CD4-positive, alpha-beta T cell treated with Interleukin-12 subunit alpha and Interleukin-12 subunit beta, for 1 hour (primary cell): ENCODE measurements at places on chromosomes 16 and 17.

DNA sequence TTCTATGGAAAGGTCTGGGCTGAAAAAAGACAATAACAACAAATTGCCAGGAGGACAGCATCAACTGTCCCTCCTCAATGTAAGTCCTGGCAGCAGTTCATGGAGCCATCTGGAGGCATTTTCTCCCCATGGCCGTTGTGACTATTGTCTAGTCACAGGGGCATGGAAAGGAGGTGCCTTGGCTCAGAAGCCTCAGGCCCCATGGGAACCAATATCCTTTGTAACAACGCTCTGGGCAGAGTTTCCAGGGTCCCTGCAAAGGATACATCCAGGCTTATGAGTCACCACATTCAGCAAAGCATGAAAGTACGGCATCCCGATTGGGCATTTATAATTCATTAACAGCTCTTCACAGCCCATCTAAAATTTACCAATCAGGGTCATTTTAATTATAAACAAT is 85.2 kb downstream of the GLG1 start:
- no peak for DNase-seq

- no peak for DNase-seq
These were observed 52.8 kb downstream of the B9D1 start for GRCh38 chr17:19309701-19310100.

- DNase-seq: no peak
These were observed 45.4 kb downstream of the CREBBP start for GRCh38 chr16:3835089-3835602.

DNA sequence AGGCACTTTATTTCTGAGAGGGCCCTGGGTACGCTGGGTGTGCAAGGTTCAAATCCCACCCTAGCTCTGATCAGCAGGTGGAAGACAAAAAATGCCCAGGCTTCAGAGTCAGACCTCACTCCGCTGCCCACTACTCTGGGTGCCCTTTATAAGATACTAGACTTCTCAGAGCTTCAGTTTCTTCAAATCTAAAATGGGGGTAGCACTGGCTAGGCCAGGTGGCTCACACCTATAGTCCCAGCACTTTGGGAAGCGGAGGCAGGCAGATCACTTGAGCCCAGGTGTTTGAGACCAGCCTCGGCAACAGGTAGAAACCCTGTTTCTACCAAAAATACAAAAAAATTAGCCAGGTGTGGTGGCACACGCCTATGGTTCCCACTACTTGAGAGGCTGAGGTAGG is 1.7 kb downstream of the USB1 start:
- no peak for DNase-seq

- DNase-seq: no peak
These were observed 14.7 kb downstream of the TBX2 start for GRCh38 chr17:61414141-61414935.

DNA sequence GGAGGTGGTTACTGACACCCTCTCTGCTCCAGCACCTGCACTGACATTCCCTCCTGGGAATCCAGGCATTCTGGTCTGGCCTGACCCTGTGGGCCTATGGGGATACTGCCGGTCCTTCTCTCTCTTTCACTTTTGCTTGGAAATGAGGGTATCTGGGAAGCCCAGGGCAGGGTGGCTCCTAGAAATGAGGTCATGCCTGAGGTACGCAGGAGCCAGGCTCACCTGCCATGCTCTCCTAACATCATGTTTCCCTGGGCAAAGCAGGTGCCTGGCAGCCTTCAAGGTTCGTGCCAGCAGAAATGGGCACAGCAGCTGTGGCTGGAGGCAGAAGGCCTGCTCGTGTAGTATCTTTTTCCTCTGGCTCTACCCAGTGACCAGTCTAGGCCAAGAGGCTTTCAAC is 3.3 kb downstream of the ITGA3 start:
- no peak for DNase-seq

- no peak for DNase-seq
These were observed 5.9 kb upstream of the MYO15A start for GRCh38 chr17:18102640-18103039.

DNA sequence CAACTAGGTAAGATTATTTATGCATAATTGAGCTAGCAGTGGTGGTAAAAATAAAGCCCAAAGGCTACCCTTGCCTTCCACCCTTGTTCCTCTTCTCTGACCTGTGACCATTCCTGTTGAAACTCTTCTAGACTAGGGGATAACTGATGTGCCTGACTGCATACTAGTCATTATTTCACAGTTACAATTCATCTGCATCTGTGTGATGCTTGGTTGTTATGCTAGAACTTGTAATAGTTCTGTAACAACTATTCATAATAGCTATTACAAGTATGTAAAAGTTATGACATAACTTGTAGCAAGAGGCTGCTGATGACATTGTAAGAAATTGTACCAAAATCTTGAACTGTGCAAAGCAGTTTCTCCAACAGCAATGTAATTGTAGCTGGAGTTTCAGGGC is 2.4 kb upstream of the VAC14 start:
- DNase-seq: no peak

DNA sequence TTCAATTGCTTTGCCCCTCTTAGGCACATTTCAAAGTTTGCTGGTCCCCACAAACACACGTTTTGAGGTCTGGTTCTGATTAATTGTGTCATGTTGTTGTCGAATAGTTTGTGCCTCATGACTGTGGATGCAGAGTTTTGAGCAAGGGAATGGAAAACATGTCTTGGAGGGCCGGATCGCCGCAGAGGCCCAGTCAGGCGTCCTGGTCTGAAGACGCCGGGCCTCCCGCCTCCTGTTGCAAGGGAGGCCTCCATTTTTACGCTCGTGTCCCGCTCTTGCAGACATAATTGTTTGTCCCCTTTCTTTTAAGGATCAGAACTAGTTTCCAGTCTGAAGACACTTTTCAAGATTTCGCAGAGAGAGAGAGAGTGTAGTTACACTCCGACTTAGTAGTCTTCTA is 3.2 kb downstream of the NTN1 start:
- DNase-seq: no peak

DNA sequence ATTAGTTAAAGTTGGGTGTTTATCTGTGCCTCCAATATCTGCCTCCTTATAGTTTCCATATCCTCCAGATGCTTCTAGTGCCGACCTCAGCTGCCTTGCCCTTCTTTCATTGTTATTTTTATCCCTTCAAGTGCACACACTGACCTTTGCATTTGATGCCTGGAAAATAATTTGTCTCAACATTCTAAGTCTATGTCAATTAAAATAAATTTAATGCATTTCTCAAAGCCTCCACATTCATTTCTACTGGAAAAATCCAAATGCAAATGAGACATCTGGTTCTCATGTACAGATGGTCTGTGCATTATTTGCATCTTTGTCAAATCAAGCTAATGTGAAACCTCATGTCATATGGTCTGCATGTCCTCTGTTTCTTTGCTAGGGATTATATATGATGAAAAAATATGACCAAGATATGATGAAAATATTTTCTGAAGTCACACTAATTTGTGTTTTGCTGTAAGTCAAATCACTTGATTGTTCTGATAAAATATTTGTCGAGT is 61.4 kb downstream of the TMEM100 start:
- no peak for DNase-seq

GRCh38 chr16:65124212-65124548 is 2.3 kb upstream of the CDH11 start:
- no peak for DNase-seq

GRCh38 chr17:56845934-56846333 is 12.0 kb downstream of the DGKE start:
- DNase-seq: no peak

- DNase-seq: no peak
These were observed 10.4 kb downstream of the PRSS54 start for GRCh38 chr16:58284469-58284868.

- no peak for DNase-seq
These were observed 188.1 kb upstream of the ZNF469 start for GRCh38 chr16:88194397-88195268.

DNA sequence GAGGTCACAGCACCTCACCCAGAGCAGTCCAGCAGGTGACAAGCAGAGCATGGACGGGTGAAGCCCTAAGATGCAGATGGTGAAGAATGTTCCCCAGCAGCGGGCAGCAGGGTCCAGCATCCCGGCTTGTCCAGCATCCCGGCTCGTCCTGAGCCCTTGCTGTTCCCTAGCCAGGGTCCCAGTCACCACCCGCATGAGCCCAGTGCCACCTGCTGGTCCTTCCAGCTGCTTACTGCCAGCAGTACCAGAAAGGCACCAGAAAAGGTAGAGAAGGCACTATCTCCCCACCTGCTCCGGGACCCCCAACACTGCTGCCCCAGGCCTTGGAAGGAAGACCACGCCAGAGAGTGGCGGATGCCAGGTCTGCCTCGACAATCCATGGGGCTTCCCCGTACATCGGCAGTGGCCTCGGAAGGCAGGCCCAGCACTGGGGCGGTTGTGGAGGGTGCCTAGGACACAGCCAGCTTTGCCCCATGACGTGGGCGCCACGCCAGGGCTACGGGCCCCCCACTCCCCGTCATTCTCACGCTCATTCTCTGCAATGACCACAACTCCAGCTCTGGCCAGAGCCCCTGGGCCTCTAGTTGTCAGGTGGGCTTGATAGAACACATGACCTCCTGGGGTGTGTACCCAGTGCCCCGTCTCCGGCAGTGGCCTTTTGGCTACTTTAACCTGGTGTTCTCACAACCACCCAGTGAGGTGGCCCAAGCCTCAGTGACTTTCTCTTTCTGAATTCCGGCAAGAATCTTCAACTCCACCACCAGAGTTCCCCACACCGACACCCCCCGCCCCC is 1.4 kb downstream of the CENPX start:
- DNase-seq: peak; percentile 61

- no peak for DNase-seq
These were observed 577 bp downstream of the GSPT1 start for GRCh38 chr16:11915114-11915643.

- DNase-seq: no peak
These were observed 43.6 kb downstream of the TOM1L2 start for GRCh38 chr17:17928398-17929287.

DNA sequence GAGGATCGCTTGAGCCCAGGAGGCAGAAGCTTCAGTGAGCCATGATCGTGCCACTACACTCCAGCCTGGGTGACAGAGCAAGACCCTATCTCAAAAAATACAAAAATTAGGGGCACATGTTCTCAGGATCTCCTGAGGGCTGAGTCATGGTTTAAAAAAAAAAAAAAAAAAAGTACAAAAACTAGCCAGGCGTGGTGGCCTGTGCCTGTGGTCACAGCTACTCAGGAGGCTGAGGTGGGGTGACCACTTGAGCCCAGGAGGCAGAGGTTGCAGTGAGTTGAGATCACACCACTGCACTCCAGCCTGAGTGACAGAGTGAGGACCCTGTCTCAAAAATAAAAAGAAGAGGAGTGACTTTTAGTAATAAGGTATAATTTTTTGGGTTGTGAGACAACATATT is 16.9 kb downstream of the BLMH start:
- no peak for DNase-seq

GRCh38 chr17:14089179-14089578 is 19.9 kb downstream of the COX10 start:
- DNase-seq: no peak

GRCh38 chr16:28212532-28212873 is 738 bp upstream of the XPO6 start:
- DNase-seq: no peak

DNA sequence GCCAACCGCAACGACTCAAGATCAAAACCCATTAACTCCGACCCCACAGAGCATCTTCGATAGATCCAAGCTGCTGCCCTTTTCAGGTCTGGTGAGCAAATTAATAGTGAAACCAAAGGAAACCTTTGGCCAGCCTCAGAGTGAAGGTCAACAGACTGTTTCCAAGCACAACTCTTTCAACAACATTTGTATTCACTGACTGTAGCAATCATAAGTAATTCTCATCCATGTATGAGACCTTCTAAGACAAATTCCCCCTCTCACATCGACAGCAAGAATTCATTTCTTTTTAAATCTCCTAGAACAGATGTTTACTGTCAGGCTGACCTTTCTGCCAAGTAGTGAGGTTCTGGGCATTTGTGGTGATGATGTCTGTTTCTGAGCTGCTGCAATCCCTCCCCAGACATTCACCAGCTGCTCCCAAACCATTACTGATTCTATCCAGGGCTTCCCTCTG is 64.2 kb downstream of the SLC39A11 start:
- no peak for DNase-seq

DNA sequence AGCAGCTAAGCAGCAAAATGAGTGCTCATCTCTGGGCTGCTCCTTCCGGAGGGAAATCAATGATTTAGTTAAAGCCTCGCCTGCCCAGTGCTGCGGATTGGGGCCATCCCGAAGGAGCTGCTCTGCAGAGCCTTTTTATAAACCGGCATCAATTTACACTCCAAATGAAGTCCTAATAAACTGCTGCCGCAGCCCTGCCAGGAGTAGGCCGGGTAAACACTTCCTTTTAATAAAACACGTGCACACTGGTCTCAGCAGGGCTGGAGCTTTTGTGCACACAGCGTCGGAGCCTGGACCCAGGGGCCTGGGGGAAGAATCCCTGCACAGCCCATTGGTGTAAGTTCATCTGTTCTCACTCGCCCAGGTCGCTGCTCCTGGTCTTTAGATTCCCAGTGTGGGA is 79.6 kb upstream of the HS3ST2 start:
- DNase-seq: no peak

GRCh38 chr17:31392856-31393748 is 1.6 kb downstream of the RAB11FIP4 start:
- no peak for DNase-seq

DNA sequence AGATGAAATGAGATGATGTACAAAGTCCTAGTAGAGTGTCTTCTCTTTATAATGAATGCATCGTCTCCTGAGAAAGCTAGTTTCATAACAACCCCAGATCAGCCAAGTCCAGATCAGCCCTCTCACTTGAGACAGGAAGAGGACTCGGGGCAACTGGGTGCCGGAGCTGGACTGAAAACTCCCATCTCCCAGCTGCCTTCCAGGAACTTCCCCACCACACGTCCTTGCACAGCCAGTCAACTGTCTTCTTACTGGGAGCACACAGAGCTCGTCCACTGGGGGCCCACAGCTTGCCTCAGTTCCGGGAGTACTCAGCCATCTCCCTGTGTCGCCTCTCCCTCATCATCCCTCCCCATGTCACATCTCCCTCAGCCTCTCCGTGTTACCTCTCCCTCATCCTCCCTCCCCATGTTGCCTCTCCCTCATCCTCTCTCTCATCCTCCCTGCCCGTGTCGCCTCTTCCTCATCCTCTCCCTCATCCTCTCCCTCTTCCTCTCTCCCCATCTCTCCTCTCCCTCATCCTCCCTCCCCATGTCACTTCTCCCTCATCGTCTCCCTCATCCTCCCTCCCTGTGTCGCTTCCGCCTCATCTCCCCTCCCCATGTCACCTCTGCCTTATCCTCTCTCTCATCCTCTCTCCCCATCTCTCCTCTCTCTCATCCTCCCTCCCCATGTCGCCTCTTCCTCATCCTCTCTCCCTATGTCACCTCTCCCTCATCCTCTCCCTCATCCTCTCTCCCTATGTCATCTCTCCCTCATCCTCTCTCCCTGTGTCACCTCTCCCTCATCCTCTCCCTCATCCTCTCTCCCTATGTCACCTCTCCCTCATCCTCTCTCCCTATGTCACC is 22.4 kb upstream of the KCNH6 start:
- no peak for DNase-seq

- no peak for DNase-seq
These were observed 157.7 kb upstream of the CDH11 start for GRCh38 chr16:65279576-65279975.

GRCh38 chr17:57186226-57187019 is 69.9 kb upstream of the MSI2 start:
- DNase-seq: no peak

- DNase-seq: peak; percentile 18
These were observed 2.0 kb upstream of the CD300H start for GRCh38 chr17:74569020-74570003.

- peak; percentile 25 for DNase-seq
These were observed 862 bp downstream of the DCAKD start for GRCh38 chr17:45050481-45051059.
